Stimulated activated naive CD8-positive, alpha-beta T cell treated with anti-CD3 and anti-CD28 coated beads, Interleukin-15, amount 100 ng/mL, for 72 hours (primary cell): ENCODE measurements at places on chromosomes 1 and 21.

DNA sequence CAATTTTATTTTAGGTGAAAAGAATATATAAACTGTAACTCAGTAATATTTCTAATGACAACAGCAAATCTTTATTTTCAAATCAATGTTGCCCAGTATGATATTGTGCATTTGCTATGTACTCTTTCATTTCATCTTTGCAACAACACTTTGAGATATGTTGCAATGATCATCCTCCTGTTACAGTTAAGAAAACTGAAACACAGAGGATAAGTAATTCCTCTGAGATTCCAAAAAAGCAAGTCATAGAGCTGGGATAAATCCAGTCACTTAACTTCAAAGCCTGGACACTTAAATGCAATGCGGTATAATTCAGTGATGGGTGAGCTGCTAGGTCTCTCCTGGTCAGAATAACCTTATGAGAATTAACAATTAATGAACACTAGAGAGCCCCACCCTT, 48.6 kb upstream of the EXO1 start:
- DNase-seq, result no peak

DNA sequence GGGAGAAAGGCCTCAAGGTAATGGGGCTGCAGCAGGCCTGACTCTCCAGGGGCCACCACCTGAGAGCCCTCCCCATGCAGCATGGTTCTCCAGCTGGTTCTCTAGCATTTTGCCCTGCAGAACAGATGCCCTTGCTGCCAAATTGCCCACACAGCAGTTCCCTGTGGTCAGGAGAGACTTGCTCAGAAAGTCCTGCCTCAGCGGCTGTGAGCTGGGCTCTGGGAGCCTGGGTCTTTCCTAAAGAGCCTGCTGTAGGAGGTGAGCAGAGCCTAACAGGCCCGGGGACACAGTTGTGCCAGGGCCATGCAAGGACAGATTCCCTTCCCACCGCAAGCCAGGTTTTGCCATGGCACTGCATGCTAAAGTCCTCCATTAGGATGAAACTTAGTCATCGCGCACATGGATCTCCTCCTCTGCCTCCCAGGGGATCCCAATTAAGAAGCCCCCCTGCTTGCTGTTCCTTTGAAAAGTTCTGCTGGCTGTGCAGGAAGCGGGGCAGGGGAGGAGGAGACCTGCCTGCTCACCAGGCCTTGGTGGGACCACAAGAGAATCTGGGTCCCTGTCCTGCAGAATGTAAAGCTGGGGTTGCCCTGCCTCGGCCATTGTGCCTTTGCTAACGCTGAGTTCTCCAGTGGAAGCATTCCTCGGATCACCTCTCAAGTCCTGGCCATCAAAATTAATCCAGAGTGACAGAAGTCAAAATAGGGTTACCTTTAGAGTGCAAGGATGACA, 21.4 kb downstream of the TEX35 start:
- no peak for DNase-seq

DNA sequence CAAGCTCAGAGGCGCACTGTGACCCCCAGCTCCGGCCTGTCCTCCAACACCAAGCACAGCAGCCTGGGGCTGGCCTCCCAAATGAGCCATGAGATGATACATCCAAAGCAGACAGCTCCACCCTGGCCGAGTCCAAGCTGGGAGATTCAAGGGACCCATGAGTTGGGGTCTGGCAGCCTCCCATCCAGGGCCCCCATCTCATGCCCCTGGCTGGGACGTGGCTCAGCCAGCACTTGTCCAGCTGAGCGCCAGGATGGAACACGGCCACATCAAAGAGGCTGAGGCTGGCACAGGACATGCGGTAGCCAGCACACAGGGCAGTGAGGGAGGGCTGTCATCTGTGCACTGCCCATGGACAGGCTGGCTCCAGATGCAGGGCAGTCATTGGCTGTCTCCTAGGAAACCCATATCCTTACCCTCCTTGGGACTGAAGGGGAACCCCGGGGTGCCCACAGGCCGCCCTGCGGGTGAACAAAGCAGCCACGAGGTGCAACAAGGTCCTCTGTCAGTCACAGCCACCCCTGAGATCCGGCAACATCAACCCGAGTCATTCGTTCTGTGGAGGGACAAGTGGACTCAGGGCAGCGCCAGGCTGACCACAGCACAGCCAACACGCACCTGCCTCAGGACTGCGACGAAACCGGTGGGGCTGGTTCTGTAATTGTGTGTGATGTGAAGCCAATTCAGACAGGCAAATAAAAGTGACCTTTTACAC, 29.1 kb downstream of the SLC19A1 start:
- DNase-seq, result no peak

GRCh38 chr1:179058487-179059483, 23.1 kb upstream of the TOR3A start:
- no peak for DNase-seq

DNA sequence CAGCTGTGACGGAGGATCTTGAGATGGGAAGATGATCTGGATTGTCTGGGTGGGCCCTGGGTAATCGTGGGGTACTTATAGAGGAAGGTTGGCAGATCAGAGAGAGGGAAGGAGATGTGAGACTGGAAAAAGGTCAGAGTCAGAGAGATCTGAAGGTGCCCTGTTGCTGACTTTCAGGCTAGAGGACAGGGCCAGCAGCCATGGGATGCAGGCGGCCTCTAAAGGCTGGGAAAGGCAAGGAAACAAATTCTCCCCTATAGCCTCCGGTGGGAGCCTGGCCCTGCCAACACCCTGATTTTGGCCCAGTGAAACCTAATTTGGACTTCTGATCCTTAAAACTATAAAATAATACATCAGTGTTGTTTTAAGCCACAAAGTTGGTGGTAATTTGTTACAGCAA, 153.5 kb upstream of the TMEM51 start:
- DNase-seq, result no peak

DNA sequence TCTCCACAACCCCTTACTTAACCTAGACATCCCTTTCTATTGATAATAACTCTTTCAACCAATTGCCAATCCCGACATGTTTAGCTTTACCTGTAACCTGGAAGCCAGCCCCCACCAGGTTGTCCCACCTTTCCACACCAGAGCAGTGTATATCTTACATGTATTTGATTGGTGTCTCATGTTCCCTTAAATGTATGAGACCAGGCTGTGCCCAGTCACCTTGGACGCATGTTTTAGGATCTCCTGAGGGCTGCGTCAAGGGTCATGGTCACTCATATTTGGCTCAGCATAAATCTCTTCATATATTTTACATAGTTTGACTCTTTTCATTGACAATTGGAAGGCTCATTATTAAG, 5.3 kb upstream of the SLC19A1 start:
- no peak for DNase-seq

DNA sequence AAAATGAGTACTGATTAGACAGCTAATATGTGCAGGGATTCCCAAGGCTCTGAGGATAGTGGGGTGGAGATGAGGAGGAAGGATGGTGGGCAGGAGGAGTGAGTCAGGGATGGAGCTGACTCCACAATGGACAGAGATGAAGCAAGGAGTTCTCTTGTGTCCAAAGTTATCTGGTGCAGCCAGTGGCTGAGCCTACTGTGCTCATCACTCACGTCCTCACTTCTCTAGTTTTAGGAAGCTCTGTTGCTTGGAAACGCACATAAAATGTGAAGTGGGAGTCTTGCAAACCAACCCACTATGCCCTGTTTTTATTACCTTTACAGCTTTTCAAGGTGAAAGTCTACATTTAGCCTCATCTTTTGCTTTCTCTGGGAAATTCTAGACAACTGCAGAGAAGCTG, 36.5 kb upstream of the SAMD13 start:
- no peak for DNase-seq

- no peak for DNase-seq
Measured at GRCh38 chr1:199508072-199508471, 519.4 kb upstream of the NR5A2 start.

GRCh38 chr1:82697965-82698364, 897.2 kb downstream of the ADGRL2 start:
- no peak for DNase-seq

GRCh38 chr1:18725231-18725895, 94.7 kb downstream of the PAX7 start:
- DNase-seq, result no peak

- peak; percentile 54 for DNase-seq
Measured at GRCh38 chr1:7207875-7208646, 422.8 kb downstream of the CAMTA1 start.

DNA sequence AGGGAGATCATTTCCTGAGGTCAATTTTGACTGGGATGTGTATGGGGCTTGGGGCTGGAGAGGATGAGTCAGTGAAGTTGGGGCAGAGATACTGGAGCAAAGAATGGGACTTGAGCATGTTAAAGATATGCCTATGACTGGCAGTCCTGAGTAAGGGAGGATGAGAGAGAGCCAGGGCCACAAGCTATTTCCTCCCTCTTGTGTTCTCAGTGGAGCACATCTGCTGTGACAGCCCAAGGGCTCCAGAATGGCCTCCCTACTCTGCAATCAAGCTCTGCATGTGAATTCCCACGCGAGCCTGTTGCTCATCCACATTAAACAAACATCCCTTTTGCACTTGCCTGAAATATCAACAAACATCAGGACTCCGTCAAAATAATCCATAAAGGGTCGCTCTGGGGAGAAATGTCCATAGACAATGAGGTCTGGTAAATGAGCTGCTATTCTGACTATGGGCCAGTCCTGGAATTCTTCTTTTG, 9.2 kb downstream of the ADCY10 start:
- no peak for DNase-seq

- DNase-seq, result no peak
Measured at GRCh38 chr1:65703853-65704252, 88.8 kb upstream of the PDE4B start.

DNA sequence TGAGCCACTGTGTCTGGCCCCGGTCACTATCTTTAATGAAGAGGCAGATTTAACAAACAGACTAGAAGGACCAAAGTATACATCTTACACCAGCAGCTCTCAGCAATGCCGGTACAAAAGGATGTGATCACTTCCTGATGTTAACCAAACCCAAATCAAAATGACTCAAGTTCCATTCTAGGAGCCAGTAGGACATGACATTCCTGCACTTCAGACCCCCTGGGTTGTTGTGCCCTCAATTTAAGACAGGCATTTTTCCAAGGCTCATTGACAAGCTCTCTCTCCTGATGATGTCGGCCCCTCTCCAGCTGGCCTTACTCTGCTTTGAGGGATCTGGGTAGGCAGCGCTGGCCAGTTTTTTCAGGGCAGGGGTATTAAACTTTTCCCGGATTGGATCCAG, 35.1 kb downstream of the YARS1 start:
- no peak for DNase-seq

DNA sequence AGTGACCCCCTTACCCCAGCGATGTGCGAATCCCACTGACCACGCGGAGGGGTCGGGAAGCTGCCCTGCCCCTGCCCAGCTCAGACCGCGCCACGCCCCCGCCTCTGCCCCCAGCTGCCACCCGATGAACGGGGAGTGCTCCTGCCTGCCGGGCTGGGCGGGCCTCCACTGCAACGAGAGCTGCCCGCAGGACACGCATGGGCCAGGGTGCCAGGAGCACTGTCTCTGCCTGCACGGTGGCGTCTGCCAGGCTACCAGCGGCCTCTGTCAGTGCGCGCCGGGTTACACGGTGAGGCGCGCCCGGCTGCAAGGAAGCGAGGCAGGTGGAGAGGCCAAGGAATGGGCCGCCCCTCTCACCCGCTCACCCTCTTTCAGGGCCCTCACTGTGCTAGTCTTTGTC, 11.9 kb upstream of the LRRC71 start:
- DNase-seq, result no peak

DNA sequence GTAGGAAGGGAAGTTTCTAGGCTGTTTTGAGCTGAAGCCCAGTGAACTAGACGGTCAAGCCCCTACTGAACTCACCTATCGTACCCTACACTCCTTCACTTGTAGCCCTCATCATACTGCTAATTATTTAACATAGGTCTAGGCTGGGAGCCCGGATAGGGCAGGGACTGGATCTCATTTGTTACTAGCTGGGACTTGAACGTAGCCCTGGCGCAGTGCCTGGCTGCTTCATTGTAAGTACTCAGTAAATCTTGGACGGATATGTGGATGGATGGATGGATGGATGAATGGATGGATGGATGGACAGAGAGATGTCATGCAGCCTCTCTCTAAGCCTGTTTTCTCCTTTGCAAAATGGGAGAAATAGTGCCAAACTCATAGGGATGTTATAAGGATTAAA, 129.2 kb downstream of the EPHB2 start:
- no peak for DNase-seq

GRCh38 chr1:54159733-54160316, 7.0 kb upstream of the CDCP2 start:
- DNase-seq, result no peak

- no peak for DNase-seq
Measured at GRCh38 chr1:53909946-53910345, 16.0 kb downstream of the DIO1 start.

- DNase-seq, result no peak
Measured at GRCh38 chr1:49213301-49213700, 436.6 kb upstream of the BEND5 start.

DNA sequence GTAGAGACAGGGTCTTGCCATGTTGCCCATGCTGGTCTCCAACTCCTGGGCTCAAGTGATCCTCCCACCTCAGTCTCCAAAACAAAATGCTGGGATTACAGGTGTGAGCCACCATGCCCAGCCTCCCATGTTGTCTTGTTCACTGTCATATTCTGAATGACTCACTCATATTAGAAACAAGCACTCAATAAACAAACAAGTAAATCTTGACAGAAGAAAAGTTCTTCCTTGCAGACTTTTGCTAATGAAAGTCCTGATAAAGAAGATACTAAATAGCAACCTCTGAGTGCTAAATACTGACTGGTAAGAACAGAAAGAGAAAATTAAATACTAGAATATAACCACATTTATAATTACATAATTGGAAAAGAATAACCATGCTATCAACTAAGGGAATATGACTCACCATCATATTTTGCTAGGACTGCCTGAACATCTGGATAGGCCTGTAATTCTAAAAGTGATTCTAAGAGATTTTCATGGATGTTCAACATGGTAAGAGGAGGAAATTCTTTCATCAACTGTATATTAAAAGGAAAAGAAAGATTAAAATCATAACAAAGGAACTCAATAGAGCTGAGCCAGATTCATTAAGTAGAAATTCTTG, 37.3 kb downstream of the ST7L start:
- DNase-seq, result no peak

DNA sequence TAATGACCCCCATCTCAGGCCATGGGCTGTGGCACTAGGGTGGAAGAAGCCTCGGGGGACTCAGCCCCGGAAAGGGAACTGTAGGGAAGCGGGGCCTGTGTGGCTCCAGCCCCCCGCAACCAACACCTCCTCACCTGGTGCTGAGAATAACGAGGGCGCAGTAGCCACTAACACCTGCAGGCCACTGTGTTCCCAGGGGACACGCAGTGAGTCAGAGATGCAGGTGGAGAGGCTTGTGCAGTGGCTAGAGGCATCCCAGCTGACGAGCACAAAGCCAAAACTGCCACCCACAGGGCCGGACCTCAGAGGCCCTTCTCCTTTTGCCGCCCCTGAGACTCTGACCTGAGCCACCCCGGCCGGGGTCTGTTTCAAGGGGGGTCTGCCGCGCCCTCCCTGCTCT, 33.5 kb upstream of the CCDC27 start:
- no peak for DNase-seq

GRCh38 chr1:34186741-34187494, 10.2 kb downstream of the C1orf94 start:
- no peak for DNase-seq

DNA sequence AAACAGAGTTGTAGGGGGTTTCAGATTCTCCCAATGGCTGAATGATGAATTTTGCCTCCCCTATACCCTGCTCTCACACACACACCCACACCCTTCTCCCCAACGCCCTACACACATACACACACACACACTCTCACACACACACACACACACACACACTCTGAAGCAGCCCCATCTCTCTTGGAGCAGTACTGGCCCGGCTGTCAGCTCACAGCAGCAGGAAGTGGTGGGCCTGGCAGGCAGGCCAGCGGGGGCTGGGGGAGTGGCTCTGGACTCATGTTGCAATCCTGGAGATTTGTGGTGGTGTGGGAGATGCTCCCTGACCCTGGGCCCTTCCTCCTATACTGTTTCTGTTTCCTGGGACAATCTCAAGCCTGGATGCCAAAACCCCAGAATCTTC, 2.2 kb downstream of the IKBKE start:
- DNase-seq, result peak; percentile 49
